Stimulated activated naive CD4-positive, alpha-beta T cell treated with Interleukin-2 at 50 U/mL for 16 hours (primary cell): ENCODE measurements at places on chromosomes 7 and 10.

- DNase-seq: no peak
These were observed 142.9 kb upstream of the PCGF5 start for GRCh38 chr10:91077549-91078071.

- no peak for DNase-seq
These were observed at the start of gene GPR15LG for GRCh38 chr10:84173501-84173929. TSS of gene GPR15LG (plus strand) at chr10:84173801. CDS start at chr10:84173852, 51 bp downstream.

DNA sequence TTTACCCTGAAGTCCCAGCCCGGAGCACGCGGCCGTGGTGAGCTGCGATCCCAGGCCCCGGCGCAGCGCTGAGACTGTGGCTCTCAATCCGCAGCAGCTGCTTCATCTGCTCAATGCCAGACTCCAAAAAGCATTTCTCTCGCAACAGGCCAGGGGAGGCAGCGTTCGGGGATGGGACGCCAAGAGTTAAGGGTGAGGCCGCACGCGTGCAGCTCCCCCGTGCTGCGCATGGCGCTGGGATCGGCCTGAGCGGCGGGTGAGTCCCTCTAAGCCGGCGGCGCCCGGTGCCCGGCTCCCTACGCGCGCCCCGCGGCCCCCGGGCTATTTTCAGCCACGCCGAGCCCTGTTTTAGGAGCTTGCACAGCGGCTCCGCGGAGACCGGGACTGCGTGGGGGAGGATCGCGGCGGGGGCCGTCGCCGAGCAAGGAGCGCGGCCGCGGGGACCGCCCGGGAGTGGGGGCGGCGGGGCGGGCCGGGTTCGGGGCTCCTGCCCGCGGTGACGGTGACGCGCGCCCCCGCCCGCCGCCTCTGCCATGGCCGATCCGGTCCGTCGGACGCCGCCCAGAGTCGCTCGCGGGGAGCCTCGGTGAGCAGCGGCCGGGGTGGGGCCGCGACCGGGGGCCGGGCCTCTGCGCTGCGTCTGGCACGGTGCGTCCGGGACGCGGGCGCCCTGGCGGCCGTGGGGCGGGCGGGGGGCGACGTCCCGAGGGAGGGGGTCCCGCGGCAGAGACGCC is 29.4 kb upstream of the JAKMIP3 start:
- no peak for DNase-seq

- no peak for DNase-seq
These were observed 439 bp upstream of the EMX2 start for GRCh38 chr10:117541909-117542705.

GRCh38 chr10:133458710-133459453 is 5.1 kb downstream of the SCART1 start:
- DNase-seq: no peak

- no peak for DNase-seq
These were observed 39.5 kb downstream of the CNPY1 start for GRCh38 chr7:155506854-155507337.

DNA sequence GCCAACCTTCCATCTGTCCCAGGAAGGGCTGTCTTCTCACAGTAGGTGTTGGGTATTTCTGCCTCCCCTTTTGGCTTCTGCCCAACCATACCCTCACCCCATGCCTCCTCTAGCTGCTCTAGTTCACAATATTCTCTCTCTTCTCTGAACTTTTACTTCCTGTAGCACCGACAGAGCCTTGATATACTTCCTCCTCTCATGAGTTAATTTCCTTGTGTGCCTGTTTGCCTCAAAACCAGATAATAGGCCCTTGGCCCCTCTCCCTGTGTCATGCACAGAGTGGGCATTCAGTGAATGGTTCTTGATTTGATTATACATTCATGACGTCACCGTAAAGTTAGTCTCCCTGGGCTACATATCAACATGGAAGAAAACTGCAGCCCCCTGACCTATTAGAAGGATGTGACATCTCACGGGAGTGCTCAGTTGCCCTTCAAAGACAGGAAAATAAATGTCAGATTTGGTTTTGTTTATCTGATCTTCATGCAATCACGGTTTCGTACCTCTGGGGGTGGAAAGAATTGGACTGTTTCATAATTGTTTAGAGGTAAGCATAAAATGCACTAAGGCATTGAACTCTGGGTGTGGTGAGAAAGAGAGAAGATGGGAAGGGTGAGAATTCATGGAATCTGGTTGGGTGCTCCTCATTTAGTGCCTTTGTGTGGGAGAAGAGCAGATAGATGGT is 127.7 kb downstream of the ITIH5 start:
- no peak for DNase-seq

GRCh38 chr7:94174375-94174774 is 170.2 kb upstream of the BET1 start:
- DNase-seq: no peak

- no peak for DNase-seq
These were observed at the start of gene DGKB for GRCh38 chr7:14902589-14903067. TSS of gene DGKB (minus strand) at chr7:14902751.

GRCh38 chr7:81068-81925 is 111.1 kb upstream of the FAM20C start:
- DNase-seq: no peak

GRCh38 chr10:48507933-48508790 is 96.7 kb downstream of the ARHGAP22 start:
- no peak for DNase-seq

GRCh38 chr10:99973190-99973589 is 36.6 kb downstream of the DNMBP start:
- no peak for DNase-seq

GRCh38 chr10:28305553-28305952 is 2.7 kb upstream of the MPP7 start:
- DNase-seq: no peak

GRCh38 chr7:69782917-69783684 is 184.8 kb downstream of the AUTS2 start:
- no peak for DNase-seq

DNA sequence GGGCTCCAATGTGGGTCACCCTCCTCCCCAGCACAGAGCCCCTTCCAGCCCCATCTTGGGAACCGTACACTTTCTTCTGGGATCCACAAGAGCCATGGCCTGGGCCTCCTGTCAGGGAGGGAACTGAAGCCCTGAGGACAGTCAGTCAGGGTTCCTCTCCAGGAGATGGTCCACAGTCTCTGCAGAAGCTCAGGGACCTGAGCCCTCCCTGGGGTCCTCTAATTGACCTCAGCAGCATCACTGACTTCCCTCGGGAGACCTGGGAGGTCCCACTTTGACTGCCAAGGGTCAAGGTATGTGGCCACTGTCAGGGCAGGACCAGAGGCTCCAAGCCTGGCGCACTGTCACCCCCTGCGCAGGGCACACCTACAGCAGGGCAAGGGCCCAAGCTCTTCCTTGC is 32.3 kb downstream of the NOD1 start:
- no peak for DNase-seq

DNA sequence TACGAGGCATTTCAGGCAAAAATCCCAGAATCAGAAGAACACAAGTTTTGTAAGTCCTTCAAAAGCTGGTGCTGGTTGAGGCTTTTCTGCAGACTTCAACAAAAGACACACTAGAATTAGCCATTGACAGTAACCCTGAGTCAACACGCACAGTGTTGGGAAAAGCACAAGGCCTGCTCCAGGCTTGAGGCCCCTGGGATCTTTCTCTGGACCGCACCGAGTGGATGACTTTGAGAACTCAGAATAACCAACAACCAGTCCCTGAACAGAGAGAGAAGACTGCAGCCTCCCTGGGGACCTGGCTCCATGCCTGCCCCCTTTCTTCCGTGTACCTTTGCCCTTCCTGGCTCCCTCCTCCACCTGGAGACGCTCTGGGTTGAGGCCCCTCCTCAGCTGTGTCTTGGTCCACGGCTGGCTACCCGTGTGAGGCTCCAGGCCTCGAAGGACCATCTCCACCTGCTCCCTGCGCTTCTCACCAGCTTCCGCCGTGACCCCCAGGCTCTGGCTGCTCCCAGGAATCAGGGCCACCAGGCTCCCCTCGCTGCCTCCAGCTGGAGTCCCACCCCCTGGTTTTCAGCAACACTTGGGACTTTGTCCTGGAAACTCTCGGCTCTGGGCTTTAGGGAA is 28.4 kb downstream of the DIP2C start:
- no peak for DNase-seq

- no peak for DNase-seq
These were observed 170.2 kb downstream of the SKAP2 start for GRCh38 chr7:26694141-26694540.

GRCh38 chr7:39127058-39127457 is 149.3 kb downstream of the POU6F2 start:
- DNase-seq: no peak

GRCh38 chr7:135147341-135147898 is 452 bp upstream of the TMEM140 start:
- no peak for DNase-seq

- DNase-seq: no peak
These were observed 9.8 kb downstream of the IGFBP3 start for GRCh38 chr7:45911311-45911710.

DNA sequence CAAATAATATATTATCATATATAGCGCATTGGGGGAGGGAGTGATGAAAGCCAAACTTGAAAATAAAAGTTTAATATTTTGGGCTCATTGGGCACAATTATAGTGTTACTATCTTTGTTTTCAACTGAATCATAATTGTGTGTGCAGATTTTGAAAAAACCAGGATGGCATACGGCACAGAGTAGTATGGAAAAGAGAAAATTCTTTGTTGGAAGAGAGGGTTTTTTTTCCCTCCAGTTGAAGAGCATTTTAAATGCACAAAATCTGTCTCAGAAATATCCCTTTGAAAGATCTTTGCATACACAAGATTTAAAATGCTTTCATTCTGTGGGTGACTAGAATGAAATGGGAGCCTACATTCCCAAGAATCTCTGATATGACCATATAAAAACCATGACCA is 269.6 kb downstream of the EXOC4 start:
- DNase-seq: no peak

DNA sequence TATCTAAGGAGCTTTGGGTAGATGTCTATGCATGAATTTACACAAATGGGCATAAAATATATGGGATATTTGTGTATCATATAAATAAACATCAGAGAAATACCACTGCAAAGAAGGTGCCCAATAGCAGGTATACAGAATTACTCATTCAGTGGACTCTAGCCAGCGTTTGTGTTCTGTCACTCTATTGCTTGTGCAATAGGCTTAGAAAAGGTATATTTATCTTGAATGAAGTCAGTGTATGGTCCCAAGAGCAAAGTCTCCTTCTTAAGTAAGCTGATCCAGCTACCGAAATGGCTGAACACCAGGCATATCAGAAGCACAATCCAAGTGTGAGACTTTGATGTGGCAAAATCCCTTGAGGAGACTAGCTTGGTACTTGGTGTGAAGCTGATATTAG is 1058.4 kb downstream of the SORCS1 start:
- no peak for DNase-seq

DNA sequence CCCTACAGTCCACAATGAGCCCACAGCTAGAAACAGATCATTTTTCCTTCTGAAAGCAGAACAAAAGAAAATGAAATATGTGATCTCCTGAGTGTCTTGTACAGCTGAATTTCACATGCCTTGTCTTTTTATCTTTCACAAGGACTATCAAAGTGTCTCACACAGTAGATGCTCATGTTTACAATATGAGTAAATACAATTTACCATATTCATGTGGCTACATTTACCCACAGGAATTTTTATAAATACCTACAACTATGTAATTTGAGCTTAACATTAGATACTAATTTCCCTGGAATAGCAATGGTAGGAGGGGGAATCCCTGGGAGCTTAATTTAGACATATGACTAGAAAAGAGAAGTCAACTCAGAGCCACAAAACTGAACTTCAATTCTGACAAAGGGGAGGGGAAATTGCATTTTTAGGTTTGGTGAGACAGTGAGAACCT is 186.2 kb downstream of the MACC1 start:
- no peak for DNase-seq

DNA sequence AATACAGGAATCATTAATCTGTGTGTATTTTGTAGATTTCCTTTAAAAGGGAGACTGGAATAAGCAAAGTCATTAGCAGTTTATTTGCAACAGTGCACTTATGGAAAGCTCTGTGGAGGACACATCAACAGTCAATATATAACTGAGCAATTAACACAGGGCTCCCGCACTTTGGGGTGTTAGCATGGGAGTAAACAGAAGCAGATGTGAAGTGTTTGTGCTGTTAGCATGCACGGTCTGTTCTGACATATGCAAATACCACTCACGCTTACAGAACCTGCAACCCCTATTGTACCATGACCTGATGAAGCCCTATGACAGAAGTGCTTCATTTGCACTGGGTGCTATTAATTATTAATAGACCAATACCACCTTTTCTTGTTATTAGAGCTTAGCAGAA is 118.9 kb downstream of the PPP1R3A start:
- DNase-seq: no peak

DNA sequence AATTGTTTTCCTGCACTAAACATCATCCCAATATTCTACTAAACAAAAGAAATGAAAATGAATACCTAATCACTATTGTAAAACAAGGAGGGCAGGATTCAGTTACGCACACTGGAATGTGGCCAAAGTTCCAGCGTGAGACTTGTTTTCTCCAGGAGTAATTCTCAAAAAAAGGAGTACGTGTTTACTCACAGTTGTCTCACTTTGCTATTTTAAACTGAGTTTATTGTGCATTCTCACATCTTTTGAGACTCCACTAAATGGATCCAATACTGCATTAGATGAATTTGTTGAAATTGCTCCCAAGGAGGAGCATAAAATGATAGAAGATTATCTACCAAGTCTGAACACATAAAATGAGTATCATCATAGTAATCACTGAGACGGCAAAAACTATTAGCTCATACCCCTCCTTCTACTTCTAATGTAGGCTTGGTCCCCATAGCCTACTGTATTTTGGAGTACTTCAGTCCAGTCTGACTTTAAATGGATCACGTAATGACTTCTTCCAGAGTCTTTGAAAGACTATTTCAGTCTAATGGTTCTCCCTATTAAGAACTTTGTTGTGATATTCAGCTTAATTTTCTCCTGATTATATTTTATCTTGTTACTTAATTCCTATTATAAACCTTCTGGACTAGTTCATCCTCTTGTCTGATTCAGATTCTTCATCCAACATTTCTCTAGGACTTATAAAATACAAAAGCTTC is 3.8 kb downstream of the GRM3 start:
- DNase-seq: no peak

DNA sequence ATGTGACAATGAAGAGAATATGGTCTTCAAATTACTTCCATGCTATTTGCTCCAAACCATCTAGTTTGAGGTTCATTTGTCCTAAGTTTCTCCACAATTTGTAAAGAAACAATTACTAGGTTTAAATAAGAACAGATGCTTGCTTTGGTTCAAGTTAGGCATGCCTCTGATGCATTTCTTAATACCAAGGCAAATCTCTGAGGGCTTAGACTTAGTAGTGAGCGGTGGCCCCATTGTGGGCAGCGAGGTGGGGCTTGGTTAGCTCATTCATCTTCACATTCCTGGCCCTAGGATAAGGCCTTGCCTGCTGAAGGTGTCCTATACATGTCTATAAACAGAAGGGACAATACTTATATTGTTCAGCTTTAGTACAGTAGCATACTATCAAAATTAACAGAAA is 52.4 kb upstream of the RHEB start:
- DNase-seq: no peak
